ENCODE measurements at places on chromosomes 11 and 22. TPM values are rescaled to one million over a fixed set of nuclear protein-coding genes. Genes with fewer than 3 reads are reported as not detected.
A peak's percentile ranks its signal among the peaks of the same experiment; 100 is the strongest.

IGLL1 gene
- polyA plus RNA-seq, result not detected

DNA sequence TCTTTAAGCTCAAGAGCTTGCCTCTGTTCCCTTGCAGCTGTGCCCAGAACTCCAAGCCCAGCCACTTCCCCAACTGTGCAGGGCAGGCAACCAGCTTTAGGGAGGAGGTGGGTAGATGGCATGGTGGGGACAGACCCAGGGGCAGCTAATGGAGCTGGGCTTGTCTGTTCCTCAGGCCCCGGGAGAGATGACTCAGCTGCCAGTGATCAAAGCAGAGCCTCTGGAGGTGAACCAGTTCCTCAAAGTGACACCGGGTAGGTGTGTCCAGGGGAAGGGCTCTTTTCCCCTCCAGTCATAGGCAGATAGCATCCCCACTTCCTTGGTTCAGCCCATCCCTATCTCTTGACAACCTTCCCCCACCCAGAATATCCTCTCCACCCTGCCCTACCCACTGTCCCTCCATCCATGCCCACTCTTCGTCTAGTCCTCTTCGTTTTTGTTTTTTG, 32.4 kb downstream of the CREB3L1 start:
- DNase-seq, result no peak

OSM gene
- not detected for polyA plus RNA-seq

SRRD gene
- polyA plus RNA-seq, result 18.0 TPM

OR2AG1 gene
- polyA plus RNA-seq, result not detected

SLC25A18 gene
- 0.02 TPM for polyA plus RNA-seq

GRCh38 chr11:95359756-95360155, 128.8 kb upstream of the SESN3 start:
- DNase-seq, result no peak

- DNase-seq, result peak; percentile 19
Observed at GRCh38 chr11:2202071-2202899, 30.7 kb upstream of the TH start.

- no peak for DNase-seq
Observed at GRCh38 chr11:66886671-66887221, 29.9 kb downstream of the LRFN4 start.

- peak; percentile 26 for DNase-seq
Observed at GRCh38 chr11:62143727-62144126, 19.9 kb downstream of the INCENP start.

MOV10L1 gene
- 3.0 TPM for polyA plus RNA-seq

- no peak for DNase-seq
Observed at GRCh38 chr11:58622344-58622743, at the start of gene CNTF. CNTF (plus strand) TSS chr11:58622665; CDS start chr11:58622753, 88 bp downstream.

WT1 gene
- 0.15 TPM for polyA plus RNA-seq

DNA sequence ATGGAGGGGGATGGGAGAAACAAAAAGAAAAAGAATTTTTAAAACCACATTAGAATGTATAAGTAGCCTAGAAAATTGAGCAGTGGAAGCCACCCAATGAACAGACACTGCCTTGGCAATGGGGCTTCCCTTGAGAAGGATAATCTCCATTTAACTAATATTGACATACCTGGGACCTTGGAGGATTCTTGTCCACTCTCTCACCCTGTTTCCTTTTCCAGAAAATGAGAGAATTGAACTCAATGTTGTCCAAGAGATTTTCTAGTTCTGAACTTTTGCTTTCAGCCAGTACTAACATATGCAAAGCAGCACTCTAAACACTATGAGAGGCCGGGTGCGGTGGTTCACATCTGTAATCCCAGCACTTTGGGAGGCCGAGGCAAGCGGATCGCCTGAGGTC, 524 bp downstream of the MS4A8 start:
- no peak for DNase-seq

SLC6A5 gene
- not detected for polyA plus RNA-seq

GLB1L3 gene
- 0.10 TPM for polyA plus RNA-seq

DNA sequence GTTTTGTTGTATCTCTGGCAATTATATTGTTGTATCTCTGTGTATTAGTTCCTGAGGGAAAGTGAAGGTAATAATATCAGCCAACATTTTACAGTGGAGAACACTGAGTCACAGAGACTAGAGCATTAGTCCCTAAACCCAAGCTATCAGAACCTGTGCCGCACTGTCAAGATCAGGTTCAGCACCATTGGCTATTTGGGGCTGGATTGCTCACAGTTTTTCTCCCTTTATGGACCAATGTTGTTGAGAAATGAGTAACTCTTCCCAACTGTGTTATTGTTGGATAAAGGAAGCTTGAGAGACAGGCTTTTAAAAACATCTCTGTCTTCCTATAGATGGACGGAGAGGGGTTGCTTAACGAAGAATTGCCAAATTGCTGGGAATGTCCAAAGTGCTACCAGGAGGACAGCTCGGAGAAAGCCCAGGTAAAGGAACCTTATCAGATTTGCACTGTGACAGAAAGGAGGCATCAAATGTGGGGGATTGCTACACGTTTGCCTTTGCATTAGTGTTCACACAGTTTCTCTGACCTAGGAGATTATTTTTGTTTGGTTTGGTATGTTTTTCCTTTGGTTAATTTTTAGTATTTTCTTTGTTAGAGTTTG, 18.2 kb upstream of the GRK2 start:
- DNase-seq, result no peak

MMP20 gene
- polyA plus RNA-seq, result not detected

CASP5 gene
- not detected for polyA plus RNA-seq

DNA sequence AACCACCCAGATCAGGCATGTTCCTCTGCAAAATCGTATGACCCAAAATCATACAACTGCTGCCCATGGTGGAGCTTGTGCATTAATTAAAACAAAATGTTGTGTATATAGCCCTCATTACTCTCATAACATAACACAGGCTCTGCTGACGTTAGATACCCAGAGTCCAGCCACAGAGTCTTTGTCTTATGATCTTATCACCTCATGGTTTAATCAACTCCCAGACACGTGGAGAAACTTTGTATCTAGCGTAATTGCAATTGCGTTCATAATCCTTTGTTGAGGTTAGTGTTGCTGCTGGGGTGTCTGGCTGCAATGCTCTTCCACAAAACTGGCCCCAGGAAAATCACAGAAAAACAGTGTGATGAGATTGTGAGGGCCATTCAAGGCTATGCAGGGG, 5.0 kb upstream of the APOL1 start:
- no peak for DNase-seq

DNA sequence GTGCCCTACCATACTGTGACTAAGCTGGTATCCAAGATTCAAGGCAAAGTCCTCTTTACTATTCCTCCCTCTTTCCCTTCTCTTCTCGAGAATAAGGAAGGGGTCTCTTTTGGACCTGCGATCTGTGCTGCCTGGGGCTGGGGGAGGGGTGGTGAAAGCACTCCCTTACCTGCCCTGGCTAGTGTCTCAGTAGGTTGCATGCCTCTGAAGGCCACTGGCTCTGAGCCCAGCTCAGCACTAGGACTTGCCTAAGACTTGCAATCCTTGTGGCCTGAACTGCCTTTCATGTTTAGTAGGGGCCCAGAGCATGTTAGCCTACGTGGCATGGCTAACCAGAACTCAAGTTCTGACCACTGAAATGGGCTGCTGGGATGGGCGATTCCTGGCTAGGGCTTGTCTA, 13.0 kb upstream of the REXO2 start:
- DNase-seq, result no peak

DNA sequence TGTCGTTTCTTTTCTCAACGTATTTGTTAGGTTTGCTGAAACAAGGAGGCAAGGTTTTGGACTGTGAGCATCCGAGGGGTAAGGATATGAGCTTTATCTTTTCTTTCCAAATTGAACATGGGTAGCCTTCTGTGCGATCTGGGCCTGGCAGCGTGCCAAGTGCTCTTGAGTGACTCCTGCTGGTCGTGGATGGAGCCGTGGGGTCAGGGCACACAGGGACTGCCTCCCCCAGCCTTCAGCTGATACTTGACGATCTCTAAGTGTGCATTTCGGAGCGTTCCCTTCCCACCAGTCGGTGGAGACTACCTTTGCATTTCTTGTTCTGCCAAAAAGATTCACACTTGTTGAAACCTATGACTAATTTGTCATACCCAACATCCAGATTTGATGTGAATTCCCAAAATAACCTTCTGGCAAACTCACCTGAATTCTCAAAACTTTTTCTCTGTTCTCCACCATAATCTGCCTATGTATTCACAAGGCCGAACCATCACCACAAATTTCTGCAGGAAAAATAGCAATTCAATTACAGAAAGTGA, 40.1 kb upstream of the CLMP start:
- DNase-seq, result peak; percentile 68

GRCh38 chr11:66910016-66910415, 48.2 kb downstream of the PC start:
- DNase-seq, result no peak

- no peak for DNase-seq
Observed at GRCh38 chr11:100776212-100776896, 89.3 kb downstream of the ARHGAP42 start.

CTSW gene
- 0.68 TPM for polyA plus RNA-seq

- DNase-seq, result no peak
Observed at GRCh38 chr22:27413702-27414101, 387.9 kb downstream of the MN1 start.

- no peak for DNase-seq
Observed at GRCh38 chr22:39236321-39237317, 8.2 kb downstream of the PDGFB start.

GRCh38 chr11:85947431-85948272, 92.5 kb downstream of the CCDC83 start:
- DNase-seq, result no peak

GRCh38 chr11:127789927-127790326, 789.4 kb upstream of the KIRREL3 start:
- DNase-seq, result peak; percentile 58

GALNT18 gene
- 0.64 TPM for polyA plus RNA-seq

DNA sequence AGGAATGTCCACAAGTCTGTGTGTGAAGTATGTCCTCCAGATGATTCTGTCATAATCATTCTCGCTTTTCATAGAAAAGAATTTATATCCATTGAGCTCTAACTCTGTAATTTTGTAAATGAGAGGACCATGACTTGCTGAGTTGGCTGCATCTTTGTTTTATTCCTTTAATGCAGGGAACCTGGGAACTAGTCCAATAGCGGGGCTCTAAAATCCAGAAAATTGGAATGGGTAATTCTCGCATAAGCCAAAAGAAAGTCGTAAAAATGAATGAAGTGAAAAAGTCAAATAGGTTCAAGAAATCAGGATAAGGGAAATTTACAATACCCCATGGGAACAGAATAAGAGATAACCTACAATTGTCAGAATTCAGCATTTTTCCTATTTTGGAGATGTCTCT, 232.5 kb downstream of the RAB38 start:
- no peak for DNase-seq

DNA sequence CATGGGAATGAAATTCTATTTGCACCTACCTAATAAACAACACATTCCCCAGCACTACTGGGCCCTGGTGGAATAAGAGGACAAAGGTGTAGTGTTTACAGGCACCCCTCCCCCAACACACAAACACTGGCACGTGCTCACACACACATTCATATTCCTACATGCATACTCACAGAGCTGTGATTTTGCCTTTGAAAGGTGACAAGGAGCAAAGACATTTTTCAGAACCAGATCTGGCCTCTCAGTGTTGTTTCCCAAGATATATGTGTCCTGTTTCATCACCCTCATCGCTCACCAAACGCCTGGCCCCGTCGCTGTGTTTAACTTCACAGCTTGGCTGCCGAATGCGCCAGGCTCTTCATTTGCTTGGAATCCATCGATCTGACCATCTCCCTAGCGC, 292.6 kb downstream of the NTM start:
- no peak for DNase-seq

DNA sequence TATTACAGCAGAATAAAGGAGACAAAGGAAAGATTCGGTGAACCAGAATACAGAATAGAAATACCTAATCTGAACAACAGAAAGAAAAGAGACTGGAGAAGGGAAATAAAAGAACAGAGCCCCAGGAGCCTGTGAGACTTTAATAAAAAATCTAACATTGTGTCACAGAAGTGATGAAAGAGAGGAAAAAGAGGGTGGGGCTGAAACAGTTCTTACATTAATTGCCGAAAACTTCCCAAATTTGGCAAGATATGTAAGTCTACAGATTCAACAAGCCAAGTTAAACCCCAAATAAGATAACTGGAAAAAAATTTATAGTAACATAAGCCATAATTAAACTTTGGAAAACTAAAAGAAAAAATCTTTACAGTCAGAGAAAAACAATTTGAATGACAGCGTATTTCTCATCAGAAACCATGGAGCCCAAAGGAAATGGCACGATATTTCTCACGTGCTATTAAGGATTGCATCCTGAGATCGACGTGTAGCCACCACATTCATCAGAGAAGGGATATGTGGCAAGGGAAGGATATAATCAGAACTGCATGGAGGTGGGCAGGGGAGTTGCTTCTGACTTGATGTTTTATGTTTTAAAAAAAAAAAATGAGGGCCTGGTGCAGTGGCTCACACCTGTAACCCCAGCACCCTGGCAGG, 73.9 kb downstream of the SGSM3 start:
- no peak for DNase-seq

UBQLN3 gene
- polyA plus RNA-seq, result not detected

DNA sequence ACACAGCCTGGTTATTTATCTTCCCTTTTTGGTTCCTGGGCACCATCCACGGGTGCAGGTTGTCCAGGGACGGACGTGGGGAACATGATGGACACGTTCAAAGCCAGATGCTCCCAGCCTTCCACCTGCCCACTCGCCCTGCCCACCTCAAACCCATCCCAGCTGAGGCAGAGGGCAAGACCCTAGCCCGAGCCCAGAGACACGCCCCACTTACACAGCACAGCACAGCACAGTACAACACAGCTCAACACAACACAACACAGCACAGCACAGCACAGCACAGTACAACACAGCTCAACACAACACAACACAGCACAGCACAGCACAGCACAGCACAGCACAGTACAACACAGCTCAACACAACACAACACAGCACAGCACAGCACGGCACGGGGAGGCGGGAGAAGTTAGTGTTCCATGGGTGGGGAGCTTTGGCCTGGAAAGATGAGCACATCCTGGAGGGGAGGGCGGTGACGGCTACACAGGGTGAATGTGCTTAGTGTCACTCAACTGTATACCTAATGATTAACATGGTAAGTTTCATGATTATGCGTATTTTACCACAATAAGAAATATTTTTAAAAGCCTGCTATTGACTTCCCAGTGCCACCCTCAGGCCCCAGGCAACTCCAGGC, 1507.5 kb downstream of the BRD1 start:
- DNase-seq, result no peak

- DNase-seq, result peak; percentile 43
Observed at GRCh38 chr11:14248580-14248981, 110.4 kb downstream of the RRAS2 start.

NKAPD1 gene
- polyA plus RNA-seq, result 9.2 TPM

FGF19 gene
- polyA plus RNA-seq, result not detected

TSGA10IP gene
- not detected for polyA plus RNA-seq

- no peak for DNase-seq
Observed at GRCh38 chr11:120065176-120065575, 72.7 kb downstream of the TRIM29 start.

GRCh38 chr11:68664906-68665305, 19.4 kb upstream of the GAL start:
- no peak for DNase-seq

DNA sequence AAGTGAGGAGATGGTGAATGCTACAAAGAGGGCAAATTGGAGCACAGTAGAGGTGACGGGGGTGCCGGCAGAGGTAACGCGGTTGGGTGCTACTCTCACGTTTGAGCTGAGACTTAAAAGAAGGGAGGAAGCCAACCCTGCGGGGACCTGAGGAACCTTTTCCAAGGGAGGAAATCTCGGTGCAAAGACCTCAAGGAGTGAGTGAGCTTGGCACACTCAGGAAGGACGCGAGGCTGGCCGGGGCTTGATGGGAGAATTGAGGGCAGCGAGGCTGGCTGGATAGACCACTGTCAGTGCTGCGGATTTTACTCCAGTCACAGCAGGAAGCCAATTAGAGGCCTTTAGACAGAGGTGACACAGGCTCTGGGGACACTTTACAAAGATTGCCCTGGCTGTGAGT, 25.0 kb downstream of the TSKU start:
- no peak for DNase-seq

PARVG gene
- 0.05 TPM for polyA plus RNA-seq

All from SK-N-SH (cell line).